ENCODE measurements at places on chromosomes 13 and 19.
A peak's percentile ranks its signal among the peaks of the same experiment; 100 is the strongest.

GRCh38 chr19:42108527-42109389 is 23.5 kb downstream of the POU2F2 start:
- DNase-seq, result peak; percentile 85

DNA sequence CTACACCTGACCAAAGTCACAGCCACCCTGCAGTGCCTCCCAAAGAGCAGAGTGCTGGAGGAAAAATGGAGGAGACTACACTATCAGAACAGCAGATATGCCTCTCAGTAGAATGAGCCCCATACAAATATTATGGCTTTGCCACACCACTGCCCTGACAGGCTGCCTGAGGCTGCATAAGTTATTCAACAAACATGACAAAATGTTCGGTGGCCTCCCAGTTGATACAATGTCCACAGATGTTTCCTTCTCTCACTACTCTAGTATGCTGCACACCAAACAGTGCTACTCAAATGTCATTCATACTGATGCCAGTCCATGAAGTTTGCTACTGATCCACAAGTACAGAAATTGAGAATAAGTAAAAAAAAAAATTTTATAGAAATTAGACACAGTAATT is 41.0 kb downstream of the N4BP2L2 start:
- no peak for DNase-seq

- DNase-seq, result peak; percentile 46
These were observed 102.0 kb downstream of the FOXO1 start for GRCh38 chr13:40564342-40565001.

DNA sequence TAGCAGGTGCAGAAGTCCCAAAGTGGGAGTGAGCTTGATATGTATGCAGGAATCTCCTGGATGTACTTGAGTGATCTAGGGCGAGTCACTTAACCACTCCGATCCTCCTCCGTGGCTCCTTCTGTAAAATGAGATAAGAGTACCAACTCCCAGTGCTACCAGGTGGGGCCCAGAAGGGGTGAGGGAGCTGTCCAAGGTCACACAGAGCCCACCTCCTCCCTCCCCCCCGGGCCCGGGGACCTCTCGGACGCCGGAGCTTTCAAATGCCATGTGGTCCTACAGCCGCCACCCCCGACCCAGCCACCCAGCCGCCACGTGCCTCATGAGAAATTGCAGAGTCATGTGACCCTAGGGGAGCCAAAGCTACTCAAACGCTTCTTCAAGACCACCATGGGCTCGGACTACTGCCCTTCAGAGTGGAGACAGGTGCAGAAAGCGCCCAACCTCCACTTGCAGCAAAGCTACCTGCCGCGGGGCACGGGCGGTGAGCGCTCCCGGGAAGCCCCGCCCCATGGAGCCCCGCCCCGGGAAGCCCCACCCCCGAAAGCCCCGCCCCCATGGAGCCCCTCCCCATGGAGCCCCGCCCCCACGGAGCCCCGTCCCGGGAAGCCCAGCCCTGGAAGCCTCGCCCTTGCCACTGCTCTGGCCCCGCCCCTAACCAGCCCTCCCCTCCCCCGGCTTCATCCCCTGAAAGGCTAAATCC is 10.1 kb upstream of the ZNF358 start:
- DNase-seq, result no peak

GRCh38 chr19:6772028-6772865 is at the start of gene VAV1:
Gene VAV1, plus strand, starts transcription at chr19:6772708. Its CDS starts 100 bp downstream, at chr19:6772808.
- DNase-seq, result no peak

DNA sequence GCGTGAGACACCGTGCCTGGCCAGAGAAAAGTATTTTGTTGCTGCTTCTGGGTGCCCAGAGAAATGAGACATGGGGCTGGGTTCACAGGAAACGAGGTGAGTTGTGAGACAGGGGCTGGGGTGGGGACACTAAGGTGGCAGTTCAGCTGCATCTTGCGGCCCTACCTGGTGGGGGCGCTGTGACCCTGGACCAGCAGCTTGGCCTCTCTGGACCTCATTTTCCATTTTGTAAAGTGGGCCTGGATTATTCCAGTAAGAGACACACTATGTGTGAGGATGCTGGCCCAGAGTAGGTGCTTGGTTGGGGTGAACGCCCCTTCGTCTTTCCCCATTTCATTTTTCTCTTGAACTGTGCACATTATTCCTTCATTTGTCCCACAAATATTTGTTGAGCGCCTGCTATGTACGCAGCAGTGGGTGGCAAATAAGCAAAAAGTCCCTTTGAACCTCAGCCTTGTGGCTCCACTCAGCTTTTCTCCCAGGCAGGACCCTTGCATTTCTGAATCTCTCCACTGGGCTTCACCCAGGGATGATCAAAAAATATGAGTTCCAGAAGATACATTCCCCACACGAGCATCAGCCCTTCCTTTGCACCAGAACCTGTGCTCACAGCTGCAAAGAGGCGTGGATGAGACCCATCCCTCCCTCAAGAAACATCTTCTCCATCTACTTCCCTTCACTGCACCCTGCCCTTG is 26.6 kb upstream of the OR10H1 start:
- no peak for DNase-seq

DNA sequence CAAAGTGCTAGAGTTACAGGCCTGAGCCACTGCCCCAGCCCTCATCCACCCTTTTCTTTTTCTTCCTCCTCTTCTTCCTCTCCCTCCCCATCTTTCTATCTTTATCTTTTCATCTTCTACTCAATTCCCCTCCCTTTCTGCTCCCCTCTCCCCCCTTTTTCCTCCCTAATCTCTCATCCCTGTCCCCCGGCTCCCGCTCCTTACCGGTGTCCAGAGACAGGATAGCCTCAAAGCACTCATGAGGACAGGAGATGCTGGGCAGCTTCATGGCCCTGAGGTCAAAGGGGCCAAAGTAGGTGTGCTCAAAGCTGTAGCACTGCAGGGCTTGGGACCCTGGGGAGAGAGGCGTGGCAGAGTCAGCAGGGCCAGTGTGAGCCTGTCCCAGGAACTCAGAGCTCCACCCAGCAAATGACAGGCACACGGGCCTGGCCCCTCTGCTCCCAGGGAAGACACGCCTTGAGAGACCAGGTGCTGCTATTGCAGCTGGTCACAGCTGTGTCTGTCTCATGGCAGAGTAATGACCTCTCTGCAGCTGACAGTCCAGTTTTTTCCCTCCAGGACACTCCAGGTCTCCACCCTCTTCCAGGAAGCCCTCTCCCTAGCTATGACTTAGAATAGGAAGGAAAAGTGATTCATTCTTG is 2.6 kb downstream of the LYPD5 start:
- no peak for DNase-seq

GRCh38 chr19:55530996-55531395 is 5.9 kb downstream of the SBK2 start:
- DNase-seq, result no peak
